ENCODE measurements at places on chromosomes 6 and 20.
A peak's percentile ranks its signal among the peaks of the same experiment; 100 is the strongest.

DNA sequence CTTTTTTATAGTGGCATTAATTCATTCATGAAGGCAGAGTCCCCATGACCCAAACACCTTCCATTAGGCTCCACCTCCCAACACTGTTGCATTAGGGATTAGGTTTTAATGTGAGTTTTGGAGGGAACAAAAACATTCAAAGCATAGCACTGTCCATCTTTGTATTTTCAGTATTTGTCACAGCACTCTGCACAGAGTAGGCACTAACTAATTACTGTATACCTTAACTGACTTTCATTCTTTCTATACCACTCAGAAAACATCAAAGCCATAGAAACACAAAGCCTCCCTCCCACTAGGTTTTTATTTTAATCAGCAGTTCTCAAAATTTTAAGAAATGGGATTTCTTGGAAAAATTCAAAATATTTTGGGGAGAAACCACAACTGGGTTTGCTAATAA lies 21.8 kb upstream of the AHI1 start:
- ATAC-seq, result no peak

DNA sequence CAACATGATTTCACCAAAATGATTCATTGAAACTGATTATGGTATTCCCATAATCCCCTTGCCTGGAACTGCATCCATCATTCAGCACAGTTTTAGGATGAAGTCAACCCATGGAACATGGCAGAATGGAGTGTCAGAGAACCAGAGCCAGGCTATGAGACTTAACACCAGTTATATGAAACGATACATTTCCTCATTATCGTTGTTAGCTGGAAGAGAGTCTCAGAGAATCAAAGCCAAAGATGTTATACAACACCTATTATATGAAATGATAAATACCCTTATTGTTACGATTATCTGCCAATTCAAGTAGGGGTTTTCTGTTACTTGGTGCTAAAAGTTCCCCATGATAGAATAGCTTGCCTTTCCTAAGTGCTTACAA lies 131.2 kb downstream of the BCAS1 start:
- no peak for ATAC-seq

DNA sequence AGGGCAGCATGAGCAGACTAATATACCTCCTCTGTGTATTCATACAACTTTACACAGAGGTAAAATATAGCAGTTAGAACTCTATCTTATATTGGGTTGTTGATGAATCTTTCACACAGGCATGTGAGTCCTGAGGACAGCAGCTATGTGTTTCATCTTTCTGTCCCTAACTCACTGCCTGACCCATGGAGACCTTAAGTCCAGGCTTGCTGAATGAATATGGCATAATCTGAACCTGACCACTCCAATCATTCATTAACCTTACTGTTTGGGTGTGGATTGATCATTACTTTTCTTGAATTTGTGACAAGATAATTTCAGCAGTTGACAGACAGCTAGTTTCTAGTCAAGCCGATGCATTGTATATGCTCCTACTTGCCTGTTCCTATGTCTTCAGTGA lies 27.3 kb upstream of the TSPYL1 start:
- no peak for ATAC-seq

- peak; percentile 47 for ATAC-seq
Measured at GRCh38 chr20:3869839-3870634, 19.1 kb upstream of the PANK2 start.

- ATAC-seq, result peak; percentile 80
Measured at GRCh38 chr20:17530716-17531664, at the start of gene BFSP1. TSS of gene BFSP1 (minus strand) at chr20:17531379. CDS start at chr20:17531329, 50 bp downstream.

DNA sequence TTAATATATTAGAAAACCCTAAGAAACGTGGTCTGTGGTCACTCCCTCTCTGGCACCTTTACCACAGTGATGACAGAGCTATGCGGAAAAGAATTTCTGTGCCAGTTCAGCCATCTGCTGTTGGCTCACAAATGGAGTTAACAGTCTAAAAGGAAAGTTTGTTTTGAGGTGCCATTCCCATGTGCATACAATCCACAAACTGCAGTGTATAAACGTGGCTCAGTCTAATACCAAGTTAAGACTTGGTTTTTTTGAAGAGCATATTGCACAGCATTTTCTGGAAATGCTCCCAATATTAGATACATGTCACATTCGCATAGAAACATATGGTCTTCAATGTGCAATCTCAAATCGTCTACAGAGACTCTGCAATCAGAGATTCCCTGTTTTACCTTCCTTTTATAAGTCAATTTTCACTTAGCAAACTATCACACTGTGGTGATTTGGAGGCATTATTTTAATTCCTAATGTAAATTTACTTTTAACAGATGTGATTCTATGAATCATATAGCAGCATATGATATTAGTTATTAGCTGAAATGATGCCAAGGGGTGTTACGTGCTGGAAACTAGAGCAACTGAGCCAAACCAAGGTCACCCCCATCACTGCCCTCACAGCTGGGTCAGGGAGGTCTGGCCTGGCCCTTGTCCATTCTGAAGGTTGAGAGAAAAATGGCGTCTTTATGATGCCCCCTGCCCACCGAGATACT lies 383.5 kb downstream of the PRKN start:
- ATAC-seq, result no peak

DNA sequence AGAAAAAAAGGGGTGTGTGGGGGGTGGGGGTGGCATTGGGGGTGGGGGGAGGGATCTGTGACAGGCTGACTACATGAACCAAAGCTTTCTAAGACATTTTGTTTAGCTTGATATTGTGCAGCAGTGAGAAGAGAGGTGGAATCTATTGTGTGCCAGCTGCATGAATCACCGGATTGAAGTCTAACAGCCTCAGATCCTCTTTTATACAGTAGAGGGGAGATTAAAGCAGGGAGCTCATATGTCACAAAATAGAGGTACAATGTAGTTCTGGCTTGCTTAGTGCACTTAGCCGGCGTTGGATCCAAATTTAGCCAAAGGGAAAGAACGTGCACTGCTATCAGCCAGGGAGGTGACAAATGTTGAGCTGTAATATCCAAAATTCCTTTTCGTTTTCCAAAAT lies 404.2 kb upstream of the CITED2 start:
- peak; percentile 43 for ATAC-seq

- ATAC-seq, result peak; percentile 43
Measured at GRCh38 chr6:2862712-2863181, 21.1 kb upstream of the SERPINB1 start.

DNA sequence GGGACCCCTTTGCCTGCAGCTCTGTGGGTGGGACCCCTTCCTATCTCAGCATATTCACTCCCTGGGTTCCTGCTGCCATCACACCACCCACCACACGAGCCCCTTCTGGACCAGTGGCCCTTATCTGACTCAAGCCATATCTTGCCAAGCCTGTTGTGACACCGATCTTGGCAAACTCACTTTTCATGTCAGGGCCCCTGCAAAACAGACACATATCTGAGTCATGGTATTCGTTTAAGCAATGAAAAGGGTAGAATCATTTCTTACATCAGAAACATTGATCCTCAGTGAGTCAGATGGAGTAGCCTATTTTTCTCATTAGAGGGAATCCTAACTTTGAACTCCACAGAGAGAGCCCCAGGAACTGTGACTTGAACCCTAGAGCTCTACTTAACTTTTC lies 10.6 kb downstream of the RAET1E start:
- peak; percentile 70 for ATAC-seq

DNA sequence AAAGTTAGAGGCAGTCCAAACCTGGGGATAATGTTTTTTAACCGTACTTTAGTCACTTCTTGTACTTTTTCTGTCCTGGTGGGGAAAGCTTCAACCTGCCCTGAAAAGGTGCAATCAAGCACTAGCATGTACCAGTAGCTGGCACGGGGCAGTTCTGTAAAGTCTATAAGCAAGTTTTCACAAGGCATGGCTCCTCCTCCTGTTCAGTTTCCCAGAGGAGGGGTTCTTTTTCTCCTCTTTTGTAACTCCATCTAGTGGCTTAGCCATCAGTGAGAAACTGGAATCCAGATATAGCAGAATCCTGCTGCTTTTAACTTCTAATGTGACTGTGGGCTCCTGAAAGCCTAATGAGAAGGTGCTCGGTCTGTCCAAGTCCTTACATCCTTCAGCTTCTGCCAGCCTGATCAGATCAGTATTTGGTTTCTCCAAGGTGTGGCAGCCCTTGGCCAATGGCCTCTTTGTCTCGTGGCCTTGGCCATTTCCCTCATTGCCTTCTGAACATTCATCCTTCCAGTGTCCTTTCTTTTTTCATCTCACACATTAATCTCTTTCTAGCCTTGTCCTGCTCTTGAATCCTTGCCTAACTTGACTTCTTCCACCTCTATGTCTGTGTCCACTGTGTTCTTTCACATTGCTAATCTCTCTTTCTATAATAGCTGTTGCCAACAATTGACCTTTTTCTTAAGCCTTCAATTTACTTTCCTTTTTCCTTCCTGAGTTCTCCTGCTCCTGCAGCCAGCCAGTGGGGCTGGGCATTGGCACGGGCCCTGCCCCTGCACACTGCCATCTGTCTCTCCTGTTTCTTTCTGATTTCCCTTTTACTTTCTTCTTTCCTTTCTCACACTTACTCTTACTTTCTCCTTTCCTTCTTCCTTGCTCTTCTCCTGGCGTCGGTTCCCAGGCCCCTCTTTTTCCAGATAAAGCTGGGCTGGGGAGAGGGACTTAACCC lies 222.0 kb upstream of the SYNCRIP start:
- ATAC-seq, result peak; percentile 84

- no peak for ATAC-seq
Measured at GRCh38 chr20:13567663-13568062, 71.1 kb downstream of the TASP1 start.

DNA sequence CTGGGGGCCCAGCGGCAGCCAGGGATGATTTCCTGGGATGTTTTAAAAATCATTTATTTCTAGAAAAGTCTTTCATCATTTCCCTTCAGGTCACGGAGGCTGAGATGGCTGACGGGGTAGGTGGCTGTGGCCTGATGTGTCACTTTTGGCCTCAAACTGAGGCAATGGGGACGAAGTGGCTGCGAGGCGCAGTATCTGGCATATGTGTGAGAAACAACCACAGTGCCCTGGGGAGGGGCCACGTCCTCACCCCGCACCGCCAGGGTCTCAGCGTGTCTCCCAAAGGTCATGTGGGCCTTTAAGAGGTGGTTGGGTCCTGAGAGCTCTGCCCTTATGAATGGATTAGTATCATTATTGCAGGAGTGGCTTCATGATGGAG lies 120.0 kb downstream of the CEBPB start:
- ATAC-seq, result no peak

DNA sequence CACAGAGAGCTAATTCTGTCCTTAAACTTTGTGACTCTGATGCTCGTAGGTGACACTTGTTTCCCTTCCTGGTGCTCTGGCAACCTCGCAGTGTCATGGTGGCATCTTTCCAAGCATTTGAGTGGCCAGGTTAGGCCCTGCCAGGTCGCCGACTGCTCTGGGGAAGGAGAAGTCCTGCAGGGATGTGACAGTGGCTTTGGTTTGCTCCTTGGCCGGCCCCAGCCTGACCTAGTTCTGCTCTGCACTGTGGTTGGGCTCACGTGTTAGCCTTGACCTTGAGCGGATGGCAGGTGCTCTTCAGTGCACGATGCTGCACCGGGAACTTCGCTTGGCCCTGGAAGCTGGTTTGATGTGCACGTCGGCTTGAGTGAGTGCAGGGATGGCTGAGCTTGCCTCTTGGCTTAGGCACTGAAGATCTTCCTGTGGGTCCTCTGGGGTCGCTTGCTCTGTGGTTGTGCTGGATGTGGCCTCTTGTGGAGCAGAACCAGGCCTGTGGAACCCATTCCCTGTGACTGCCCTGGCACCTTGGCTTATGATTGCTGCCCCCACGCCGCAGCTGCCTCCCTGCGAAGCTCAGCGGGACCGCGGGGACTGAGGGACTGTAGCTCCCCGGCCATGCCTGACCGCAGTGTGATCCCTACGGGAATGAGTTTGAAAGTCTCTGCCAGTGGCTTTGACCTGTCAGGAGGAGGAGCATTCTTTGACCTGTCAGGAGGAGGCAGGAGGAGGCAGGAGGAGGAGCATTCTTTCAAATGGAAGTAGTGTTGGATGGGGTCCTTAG lies 8.7 kb downstream of the OSBPL2 start:
- ATAC-seq, result no peak

- ATAC-seq, result no peak
Measured at GRCh38 chr6:131854803-131855202, 47.0 kb downstream of the ENPP1 start.

DNA sequence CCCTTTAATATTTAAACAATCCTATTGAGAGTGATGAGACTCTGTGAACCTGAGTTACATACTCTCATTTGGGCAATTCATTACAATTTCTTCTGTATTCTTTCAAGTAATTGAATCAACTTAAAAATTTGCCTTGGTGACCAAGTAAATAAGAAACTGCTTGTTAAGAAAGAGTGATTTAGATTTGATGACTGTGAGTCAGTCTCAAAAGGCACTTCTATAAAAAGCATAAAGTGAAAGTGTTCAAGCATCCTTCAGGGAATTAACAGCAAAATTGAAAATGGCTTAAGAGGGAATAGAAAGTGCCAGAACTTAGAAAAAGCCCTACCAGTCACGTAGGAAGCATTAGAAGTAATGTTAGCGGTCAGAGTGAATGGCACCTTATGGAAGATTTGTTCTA lies 654.7 kb downstream of the EPM2A start:
- no peak for ATAC-seq

- no peak for ATAC-seq
Measured at GRCh38 chr20:56417911-56418310, 5.9 kb downstream of the CASS4 start.

GRCh38 chr6:106674541-106675229 lies 45.3 kb downstream of the QRSL1 start:
- ATAC-seq, result no peak

- peak; percentile 5 for ATAC-seq
Measured at GRCh38 chr6:31900917-31901414, 920 bp downstream of the ZBTB12 start.

GRCh38 chr6:43984442-43985321 lies 142.6 kb downstream of the MRPL14 start:
- no peak for ATAC-seq

- ATAC-seq, result peak; percentile 70
Measured at GRCh38 chr6:41286544-41287346, at the start of gene TREM1. TSS of gene TREM1 (minus strand) at chr6:41286682. CDS start at chr6:41286655, 27 bp downstream.

- ATAC-seq, result peak; percentile 64
Measured at GRCh38 chr20:60986506-60987156, 265.4 kb upstream of the CDH4 start.

GRCh38 chr20:58888521-58889333 lies 36.2 kb downstream of the GNAS start:
- ATAC-seq, result peak; percentile 82

DNA sequence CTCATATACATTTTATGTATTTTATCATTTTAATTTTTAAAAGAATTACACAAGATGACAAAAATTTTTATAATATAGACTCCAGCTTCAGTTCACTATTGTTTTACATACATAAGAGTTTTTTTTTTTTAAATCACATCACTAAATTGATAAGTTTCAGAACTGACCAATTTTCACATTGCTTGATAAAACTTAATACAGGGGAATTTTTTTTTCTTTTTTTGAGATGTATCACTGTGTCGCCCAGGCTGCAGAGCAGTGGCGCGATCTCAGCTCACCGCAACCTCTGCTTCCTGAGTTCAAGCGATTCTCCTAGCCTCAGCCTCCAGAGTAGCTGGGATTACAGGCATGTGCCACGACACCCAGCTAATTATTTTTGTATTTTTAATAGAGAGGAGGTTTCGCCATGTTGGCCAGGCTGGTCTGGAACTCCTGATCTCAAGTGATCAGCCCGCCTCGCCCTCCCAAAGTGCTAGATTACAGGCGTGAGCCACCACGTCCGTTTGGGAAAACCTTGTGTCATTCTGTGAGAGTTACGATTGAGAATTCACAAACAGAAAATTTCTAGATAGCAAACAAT lies 36.6 kb upstream of the BTN3A2 start:
- no peak for ATAC-seq

- no peak for ATAC-seq
Measured at GRCh38 chr6:18147616-18148015, 7.3 kb downstream of the TPMT start.

Data from esophagus mucosa (tissue), 1 donor.